Coronary artery (tissue), 2 donors: ENCODE measurements at places on chromosomes 1 and 21.

- DNase-seq, result no peak
These were observed 29.5 kb downstream of the PIK3R3 start for GRCh38 chr1:46102769-46103476.

DNA sequence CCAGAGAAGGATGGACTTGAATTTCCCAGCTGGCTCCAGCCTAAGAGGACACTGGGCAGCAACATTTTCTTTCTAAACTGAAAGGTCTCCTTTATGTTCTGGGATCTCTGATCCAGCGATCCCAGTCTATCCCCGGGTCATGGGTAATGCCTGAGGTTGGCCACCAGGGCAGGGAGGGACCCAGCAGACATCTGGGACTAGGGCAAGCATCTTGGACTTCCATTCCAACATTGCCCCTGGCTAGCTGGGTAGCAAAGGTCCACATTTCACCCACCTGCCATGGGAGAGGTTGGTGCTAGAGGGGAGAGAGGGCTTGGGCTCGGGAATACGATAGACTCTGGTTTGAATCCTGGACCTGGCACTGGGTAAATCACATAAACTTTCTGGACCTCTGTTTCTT lies 84.6 kb downstream of the LRRN2 start:
- DNase-seq, result no peak

GRCh38 chr1:244112041-244112440 lies 61.0 kb downstream of the ZBTB18 start:
- DNase-seq, result no peak

- DNase-seq, result no peak
These were observed 391.8 kb downstream of the DISC1 start for GRCh38 chr1:232018231-232019025.

- DNase-seq, result no peak
These were observed 4.7 kb downstream of the RGS8 start for GRCh38 chr1:182679684-182680083.

- no peak for DNase-seq
These were observed 100.4 kb upstream of the ZNF281 start for GRCh38 chr1:200510228-200510623.

DNA sequence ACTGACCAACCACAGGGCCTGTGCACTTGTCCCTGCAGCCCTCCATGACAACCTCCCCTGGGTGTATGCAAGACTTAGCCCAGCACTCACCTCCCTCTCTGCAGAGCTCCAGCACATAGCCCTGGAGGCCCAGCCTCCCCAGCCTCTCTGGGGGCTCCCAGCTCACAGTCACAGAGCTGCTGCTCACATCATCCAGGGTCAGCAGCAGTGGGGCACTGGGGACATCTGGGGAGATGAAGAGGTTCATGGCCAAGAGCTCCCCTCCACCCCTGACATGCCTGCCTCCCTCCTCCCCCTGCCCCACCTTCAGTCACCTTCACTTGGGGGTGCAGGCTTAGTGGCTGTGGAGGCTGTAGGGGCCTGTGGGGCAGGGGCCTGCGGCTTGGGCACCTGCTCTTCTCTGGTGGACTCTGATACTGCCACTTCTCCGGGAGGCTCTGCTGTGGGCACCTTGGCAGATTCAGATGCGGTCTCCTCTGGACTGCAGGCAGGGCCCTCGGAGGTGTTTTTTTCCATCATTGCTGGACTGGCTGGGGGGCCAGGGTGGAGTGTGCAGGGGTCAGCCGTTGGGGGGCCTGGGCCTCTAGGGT lies at the start of gene MYBPH:
TSS of gene MYBPH (minus strand) at position 590 of the 590 bp plus-strand sequence. CDS start at position 519, 71 bp downstream.
- DNase-seq, result no peak

- no peak for DNase-seq
These were observed 72.9 kb downstream of the CCDC185 start for GRCh38 chr1:223466151-223466550.

DNA sequence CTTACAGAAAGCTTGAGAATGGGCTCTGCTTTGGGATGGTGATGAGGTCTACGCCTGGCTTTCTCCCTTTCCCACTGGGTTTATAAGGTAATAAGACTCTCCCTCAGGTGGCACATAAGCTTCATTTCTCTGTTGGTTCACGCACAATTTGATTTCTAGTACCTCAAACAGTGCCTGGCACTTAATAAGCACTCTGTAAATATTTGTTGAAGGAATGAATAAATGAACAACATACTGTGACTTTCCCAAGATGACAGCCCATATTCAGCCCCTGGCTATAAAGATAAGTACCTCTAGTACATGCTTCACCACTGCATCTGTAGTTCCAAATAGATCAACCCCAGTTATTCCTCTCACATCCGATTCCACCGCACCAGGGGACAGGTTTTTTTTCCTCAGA lies 17.8 kb downstream of the COPA start:
- no peak for DNase-seq

DNA sequence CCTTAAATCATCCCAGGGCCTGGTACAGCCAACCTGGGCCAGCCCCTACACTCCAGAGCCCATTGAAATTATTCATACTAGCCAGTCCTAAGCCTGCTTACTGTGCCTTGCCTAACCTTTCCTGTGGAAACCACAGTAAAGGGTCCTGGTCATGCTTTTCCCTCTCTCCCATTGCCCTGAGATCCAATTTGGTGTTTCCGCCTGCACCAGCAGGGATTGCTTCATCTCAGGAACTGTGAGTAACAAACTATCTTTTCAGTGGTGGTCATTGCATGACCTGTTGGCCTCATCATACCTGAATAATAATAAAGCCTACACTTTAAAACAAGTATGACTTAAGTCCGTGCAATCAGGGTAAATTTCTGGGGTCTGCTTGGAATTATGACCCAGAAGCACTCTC lies 18.7 kb upstream of the GALNT2 start:
- no peak for DNase-seq

GRCh38 chr1:117683571-117684285 lies 77.9 kb downstream of the TENT5C start:
- DNase-seq, result no peak

- no peak for DNase-seq
These were observed 26.4 kb downstream of the KRTAP10-1 start for GRCh38 chr21:44513389-44514217.

- DNase-seq, result no peak
These were observed 4.5 kb downstream of the FBXO2 start for GRCh38 chr1:11649624-11650330.

DNA sequence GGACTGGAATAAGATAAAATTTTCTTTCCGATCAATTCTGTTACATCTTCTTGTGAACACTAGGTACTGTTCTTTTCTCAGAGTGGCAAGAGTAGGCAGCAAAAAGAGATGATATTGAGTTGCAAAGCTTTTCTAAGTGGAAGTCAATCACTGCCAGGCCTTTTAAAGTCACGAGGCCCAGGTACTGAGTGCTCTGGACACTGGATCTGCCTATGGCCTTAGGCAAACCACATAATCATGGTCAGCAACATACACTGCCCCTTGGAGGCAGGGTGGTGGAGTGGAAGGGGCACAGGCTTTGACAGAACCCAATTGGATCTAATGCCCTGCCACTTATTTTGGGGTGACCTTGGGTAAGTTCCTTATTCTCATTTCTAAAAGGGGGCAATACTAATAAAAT lies 41.5 kb downstream of the TSEN15 start:
- DNase-seq, result no peak

GRCh38 chr1:214463596-214463995 lies 87.8 kb downstream of the PTPN14 start:
- no peak for DNase-seq

DNA sequence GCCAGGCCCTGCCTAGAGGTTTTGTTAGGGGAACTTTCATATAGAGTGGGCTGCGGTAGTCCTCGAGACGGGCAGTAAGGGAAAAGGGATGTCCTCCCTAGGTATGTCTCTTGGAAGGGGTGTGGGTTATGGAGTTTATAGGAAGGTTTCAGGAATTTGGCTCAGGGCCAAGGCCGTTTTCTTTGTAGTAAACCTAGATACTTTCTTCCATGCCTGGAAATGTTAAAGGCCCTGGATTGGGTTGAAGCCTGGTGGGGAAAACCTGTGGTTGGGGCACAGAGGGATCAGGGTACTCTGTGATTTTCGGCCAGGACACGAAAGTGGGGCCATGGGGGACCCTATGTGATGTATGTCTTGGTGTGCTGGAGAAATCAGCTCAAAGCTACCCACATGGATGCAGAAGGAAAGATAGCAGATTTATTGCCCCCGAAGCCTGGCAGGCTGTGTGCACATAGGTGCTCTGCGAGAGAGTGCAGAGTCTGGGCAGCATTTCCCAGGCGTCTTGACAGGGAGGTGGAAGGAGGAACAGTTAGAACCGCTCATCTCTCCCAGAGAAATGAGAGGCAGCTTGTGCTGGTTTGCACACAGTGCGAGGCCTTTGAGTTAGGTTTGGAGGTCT lies 1.7 kb downstream of the SNAP47 start:
- DNase-seq, result no peak

DNA sequence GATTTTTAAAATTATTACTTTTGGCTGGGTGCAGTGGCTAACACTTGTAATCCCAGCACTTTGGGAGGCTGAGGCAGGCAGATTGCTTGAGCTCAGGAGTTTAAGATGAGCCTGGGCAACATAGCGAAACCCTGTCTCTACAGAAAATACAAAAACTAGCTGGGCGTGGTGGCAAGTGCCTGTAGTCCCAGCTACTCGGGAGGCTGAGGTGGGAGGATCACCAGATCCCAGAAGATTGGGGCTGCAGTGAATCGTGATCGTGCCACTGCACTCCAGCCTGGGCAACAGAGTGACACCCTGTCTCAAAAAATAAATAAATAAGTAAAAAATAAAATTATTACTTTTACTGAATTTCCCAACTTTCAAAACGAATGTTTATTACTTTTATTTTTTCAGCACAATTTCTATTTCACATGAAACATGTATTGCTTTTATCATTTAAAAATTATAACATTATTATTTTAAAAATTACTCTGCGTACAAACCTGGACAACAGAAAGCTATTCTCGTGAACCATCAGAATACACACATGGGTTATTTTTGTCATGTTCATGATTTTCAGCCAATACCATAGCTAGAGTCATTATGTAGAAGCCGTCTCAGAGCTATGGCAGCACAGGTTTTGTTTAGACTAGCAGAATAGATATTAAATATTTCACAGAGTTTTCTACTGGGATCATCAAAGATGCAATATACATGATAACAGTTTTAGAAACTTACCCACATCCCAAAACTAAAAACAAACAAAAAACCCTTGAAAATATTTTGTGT lies 621 bp downstream of the AMPD1 start:
- no peak for DNase-seq

- DNase-seq, result no peak
These were observed 9.9 kb upstream of the LDLRAD1 start for GRCh38 chr1:54027848-54028247.

DNA sequence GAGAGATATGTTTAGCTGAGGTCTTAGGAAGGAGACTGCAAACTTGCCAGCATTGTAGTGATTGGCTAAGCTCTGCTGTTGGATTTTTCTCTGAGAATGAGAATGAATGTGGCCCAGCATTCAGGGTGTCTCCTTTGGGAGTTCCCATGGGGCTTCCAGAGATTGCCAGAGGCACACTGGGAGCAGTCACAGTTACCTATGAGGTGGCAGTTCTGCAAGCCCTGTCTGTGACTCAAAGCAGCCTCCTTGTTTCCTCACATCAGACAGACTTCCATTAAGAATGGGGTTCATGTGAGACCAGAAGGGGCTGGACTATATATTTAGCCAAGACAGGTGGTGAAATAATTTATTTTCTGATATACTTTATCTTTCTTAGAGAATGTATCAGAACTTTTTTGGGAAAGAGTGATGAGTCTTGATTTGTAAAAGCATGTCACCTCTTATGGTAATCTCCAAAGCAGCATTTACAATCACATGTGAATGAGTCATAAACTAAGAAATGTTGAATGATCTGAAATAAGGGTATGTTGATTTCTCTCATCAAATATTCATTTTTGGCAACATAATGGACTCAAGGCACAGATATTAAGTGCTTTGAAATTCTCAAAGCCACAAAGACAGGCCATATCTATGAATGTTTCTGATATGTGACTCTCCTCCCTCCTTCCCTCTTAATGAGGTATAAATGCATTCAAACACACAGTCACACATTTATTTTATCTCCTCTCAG lies 9.5 kb upstream of the SLC19A2 start:
- no peak for DNase-seq

DNA sequence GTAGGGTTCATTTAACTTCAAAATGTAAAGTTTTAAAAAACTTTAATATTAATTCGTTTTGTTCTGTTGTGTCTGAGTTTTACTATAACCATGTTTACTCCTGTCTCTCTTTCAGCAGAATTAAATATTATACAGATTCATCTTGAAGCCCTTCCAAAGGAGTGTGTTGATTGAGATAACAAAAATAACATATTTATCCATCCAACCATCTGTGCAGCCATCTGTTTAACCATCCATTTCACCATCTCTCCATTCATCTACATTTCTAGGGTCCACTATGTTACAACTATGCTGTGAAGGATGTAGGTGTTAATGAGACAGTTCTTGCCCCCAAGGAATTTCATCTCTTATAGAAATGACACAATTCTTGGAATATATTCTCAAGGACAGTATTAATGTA lies 36.0 kb upstream of the GNG12 start:
- DNase-seq, result no peak

GRCh38 chr1:103790172-103790571 lies 40.5 kb downstream of the AMY1C start:
- DNase-seq, result no peak

GRCh38 chr1:204841316-204841715 lies 29.3 kb upstream of the NFASC start:
- no peak for DNase-seq

DNA sequence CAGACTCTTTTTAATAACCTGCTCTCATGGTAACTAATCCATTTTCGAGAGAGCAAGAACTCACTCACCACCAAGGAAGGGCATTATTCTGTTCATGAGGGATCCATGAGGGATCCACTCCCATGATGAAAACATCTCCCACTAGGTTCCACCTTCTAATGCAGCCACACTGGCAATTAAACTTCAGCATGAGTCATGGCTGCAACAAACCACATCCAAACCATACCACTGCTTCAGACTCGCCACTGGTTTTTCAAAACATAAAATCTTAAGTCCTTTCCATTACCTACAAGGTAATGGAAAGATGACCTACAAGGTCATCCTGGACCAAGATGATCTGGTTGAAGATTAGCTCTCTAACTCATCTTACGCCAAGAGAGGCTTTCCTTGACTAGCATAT lies 405.1 kb downstream of the VAV3 start:
- DNase-seq, result no peak

DNA sequence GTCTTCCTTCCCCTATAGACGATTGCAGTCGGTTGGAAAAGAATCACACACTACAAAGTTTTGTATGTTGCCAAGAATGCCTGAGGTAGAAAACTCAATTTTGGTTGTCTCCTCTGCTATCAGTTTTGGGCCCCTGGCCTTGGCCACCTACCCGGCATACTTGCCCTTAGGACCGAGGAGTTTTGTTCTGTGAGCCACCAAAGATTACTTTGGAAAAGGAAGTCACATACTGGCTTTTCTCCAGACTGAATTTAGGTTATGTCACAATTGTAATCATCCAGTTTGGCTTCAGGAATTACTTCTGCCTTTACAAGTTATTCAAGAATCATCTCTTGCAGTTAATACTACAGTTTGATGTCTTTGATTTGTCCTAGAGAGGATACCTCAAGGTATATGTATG lies 71.4 kb downstream of the RGL1 start:
- DNase-seq, result no peak

DNA sequence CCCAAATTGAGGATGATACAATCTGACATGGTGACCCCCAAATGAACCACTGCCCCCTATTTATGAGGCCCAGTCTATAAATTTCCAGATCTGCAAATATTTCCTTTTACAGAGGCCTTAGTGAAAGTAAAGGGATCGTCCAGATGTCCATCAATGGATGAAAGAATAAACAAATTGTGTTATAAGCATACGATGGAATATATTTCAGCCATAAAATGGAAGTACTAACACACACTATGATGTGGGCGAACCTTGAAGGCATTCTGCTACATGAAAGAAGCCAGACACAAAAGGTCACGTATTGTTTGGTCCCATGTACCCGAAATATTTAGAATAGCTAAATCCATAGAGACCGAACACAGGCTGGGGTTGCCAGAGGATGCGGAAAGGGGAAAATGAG lies 48.6 kb upstream of the ITPKB start:
- DNase-seq, result no peak
